ENCODE measurements at places on chromosomes 3 and 15.

GRCh38 chr3:31250116-31250777, 282.5 kb upstream of the STT3B start:
- no peak for DNase-seq

- no peak for DNase-seq
These were observed 6.5 kb downstream of the TWF2 start for GRCh38 chr3:52232279-52233107.

DNA sequence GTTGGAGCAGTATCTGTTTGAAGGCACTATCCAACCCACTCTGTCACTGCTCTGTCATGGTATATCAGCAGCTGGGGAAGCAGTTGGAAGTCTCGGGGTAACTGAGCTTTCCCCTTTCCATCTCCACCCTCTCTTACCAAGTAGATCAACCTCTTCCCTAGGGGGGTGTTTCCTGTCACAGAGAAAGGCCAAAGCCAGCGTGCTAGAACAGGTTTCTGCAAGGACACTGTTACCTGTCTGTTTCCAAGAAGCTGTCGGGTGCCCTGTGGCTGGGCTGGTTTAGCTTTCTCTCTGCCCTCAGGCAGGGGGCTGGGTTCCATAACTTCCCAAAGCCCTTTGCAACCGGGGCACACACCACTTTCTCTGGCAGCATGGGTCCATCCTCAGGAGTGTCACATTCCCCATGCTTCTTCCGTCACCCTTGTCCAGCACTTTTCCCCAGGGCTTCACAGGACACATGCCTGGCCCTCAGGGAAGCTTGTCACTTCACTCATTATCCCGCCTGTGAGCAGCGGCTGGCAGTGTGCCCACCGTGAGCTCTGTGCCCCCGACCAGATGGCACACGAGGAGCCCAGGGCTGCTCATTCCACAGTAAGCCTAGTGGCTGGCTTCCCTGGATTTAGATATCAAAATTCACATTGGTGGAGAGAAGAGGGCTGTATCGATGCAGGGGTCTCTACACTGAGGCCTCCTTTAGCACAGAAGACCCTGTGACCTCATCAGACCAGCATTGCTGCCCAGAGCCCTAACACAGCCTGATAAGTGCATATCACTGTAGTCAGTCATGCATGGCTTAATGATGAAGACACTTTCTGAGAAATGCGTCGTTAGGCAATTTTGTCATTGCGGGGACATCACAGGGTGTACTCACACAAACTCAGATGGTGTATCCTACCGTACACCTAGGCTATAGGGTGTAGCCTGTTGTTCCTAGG, 205.8 kb downstream of the SLCO3A1 start:
- DNase-seq = no peak

GRCh38 chr3:53694666-53695323, 151.4 kb downstream of the CHDH start:
- no peak for DNase-seq

DNA sequence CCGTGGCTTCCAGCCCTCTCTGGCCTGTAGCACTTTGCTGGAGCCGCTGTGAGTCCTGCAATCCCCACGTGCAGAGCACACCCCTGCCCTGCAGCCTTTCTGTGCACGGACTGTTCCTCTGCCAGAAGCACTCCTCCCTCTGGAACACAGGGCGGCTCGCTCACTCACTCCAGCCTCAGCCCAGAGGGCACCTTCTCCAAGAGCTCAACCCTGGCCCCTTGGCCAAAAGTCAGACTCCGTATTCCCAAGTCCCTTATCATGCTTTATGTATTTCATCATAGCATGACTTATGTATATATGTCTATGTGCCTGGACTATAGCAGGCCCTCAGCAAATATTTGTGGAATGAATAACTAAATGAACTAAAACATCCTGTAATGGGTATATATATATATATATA, 63.2 kb downstream of the ASB7 start:
- DNase-seq = no peak

DNA sequence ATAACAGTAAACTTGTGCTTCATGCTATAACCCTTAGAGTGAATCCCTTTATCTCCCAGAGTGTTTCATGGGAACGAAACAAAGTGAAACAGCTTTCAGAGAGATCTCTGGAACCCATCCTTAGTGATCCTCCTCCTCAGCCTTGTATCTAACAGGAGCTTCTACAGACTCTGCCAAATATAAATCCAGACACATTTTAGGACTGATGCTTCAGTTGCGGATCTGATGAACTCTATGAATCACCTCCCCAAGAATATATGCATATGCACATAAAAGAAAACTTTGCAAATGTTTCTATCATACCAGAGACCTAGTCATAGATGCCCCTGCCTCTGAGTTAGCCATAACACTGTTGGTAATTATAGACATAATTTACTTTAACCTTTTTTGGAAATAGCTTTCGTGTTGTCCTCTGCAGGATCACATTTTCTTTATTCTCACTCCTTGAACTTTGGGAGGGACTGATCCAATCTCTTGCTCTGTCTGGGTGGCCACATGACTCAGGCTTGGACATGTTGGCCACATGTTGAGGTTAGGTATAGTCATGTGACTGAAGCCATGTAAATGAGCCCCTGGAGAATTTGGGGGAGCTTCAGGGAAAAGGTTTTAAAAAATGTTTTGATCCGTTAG, 306.4 kb upstream of the CNTN3 start:
- DNase-seq = no peak

- no peak for DNase-seq
These were observed 538.2 kb downstream of the FOXP1 start for GRCh38 chr3:71045212-71045916.

All from GM12892 (cell line).